Endothelial cell of umbilical vein (primary cell): ENCODE measurements at places on chromosomes 5 and 9. TPM values are rescaled to one million over a fixed set of nuclear protein-coding genes. Genes with fewer than 3 reads are reported as not detected.

- peak; percentile 69 for DNase-seq
Observed at GRCh38 chr5:40904205-40904993, 4.9 kb upstream of the C7 start.

DNA sequence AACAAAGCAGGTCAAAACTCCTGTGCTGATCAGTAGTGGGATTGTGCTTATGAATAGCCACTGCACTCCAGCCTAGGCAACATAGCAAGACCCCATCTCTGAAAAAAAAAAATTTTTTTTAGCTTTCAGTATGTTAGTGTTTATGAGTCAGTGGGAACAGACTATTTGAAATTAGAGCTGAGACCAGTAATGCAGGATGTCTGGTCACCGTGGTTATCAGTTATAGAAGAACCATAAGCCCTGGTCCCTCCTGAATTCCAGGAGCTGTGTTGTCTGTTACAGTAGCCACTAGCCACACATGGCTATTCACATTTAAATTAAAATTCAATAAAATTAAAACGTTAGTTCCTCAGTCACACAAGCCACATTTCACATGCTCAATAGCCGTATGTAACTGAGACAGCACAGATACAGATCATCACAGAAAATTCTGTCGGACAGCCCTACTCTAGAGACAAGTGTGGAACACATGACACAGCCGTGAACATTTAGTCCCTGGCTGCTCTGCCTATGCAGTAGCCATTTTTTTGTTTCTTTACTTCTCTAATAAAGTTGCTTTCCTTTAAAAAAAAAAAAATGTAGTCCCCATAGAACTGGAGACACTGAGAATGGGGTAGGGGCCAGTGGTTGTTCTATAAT, 96.1 kb upstream of the SAP30L start:
- DNase-seq, result no peak

- no peak for DNase-seq
Observed at GRCh38 chr5:129768735-129769134, 20.8 kb downstream of the MINAR2 start.

The CXCL14 gene
- total RNA-seq, result not detected in 2 replicates

The MAMDC2 gene
- total RNA-seq, result 0.60 and 0.85 TPM in 2 replicates

The FOXD4L6 gene
- total RNA-seq, result 0.35 TPM in 1 of 2 replicates, not detected in the other
